ENCODE measurements at places on chromosomes 3 and 15. TPM values are rescaled to one million over a fixed set of nuclear protein-coding genes. Genes with fewer than 3 reads are reported as not detected.

GRCh38 chr3:196650740-196651311 is 11.3 kb downstream of the NRROS start:
- peak; percentile 40 for ATAC-seq

DNA sequence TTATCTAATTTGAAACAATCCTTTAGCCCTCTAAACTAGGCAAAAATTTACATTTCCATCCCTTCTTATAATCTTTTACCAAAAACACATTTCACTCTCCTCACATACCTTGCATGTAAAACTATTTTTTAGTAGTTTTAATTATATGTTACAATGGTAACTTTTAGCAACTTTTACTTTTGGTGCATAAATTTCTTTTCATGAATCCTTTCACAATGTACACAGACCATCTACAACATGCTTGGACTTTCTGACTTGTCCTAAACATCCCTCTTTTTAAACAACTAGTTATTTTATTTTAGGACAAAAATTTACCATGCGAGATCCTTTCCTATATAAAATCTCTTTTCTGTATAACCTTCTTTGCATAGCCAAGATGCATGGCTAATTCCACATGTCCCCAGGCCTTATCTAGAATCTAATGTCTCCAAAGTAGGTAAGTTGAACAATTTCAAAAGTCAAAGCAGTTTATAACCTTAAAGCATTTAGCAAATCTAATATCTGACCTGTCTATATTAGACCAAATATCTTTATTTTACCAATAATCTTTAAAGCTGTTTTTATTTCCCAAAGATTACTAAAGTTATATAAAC is 14.4 kb upstream of the ALDH1L1 start:
- no peak for ATAC-seq

DNA sequence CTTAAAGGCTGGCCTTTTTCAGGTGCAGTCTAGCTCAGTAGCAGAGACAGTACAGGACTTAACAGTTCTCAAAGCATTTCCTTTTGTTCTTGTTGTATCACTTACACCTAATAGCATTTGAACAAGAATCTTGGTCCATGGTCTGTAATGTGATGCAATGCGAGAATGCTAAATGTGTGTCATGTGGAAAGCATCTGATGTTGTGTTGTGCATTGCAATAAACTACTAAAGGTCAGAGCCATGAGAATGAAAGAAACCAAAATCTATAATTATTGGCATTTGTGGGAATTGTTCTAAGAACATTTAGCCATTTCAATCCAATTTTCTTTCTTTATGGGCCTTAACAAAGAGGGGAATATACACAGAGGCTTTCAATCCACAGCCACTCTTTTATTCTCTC is 324.5 kb upstream of the ROBO2 start:
- ATAC-seq: no peak

DNA sequence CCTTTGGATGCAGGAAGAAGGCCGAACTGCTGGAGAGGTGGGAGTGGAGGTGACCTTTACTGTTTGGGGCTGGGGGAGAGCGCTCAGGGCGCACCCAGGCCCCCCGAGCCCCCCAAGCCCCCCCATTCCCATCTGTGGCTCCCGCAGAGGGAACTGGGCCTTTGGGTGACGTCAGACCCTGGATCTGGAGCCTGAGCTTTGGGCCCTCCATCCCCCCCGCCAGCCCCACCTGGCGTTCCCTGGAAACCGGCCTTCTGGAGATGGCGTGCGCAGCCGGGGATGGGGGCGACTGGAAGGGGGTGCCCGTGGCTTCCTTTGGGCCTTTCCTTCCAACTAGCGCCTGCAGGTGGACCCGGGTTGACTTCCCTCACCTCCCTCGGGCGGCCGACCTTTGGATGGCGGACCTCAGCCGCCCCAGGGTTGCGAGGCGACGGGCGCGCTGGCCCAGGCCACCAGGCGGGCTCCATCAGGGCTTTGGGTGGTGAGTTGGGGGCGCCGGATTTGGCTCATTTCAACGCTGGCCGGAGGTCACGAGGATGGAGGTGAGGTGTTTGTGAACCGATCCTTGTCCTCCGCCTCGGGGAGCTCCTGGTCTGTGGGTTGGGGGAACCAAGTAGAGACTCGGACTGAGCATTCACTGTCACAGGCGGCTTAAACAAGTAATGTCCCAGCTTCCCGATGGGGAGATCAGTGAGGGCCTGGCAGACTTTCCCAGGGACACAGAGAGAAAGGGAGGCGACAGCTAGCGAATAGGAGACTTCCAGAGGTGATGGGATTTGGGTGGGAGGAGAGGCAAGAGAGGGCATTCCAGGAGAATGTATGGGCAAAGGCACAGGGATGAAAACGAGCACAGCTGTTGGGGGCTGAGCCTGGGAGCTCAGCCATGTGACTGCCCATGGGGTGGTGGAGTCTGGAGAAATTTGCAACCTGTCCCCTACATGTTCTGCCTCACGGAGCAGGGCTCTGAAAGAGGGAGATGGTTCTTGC is 709 bp downstream of the SCAMP5 start:
- peak; percentile 64 for ATAC-seq

DNA sequence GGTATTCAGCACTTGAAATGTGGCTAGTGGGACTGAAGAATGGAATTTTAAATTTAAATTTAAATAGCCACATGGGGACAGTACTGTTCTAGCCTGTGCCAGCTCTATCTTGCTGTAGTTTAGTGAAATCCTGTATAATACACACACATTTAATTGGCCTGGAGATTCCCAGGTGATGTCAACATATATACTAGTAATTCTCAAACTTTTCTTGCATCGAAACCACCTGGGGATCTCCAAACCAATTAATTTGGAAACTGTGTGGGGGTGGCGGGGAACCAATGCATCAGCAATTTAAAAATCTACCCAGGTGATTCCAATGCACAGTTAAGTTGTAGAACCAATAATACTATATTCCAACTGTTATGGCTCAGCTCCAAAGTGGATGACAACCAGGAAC is 228.9 kb upstream of the MRPL3 start:
- no peak for ATAC-seq

GRCh38 chr3:135229018-135229495 is 434.0 kb downstream of the EPHB1 start:
- ATAC-seq: peak; percentile 81

- no peak for ATAC-seq
Observed at GRCh38 chr3:72727172-72727571, 121.1 kb downstream of the SHQ1 start.

DNA sequence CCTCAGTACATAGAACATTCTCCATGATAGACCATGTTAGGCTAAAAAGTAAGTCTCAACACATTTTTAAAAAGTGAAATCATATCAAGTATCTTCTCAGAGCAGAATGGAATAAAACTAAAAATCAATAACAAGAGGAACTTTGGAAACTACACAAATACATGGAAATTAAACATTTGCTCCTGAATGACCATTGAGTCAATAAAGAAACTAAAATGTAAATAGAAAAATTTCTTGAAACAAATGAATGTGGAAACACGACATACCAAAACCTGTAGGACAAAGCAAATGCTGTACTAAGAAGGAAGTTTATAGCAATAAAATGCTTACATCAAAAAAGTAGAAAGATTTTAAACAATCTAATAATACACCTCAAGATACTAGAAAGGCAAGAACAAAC is 33.6 kb downstream of the NEK10 start:
- ATAC-seq: no peak

The MOBP gene
- total RNA-seq: 0.44 TPM

The CSTA gene
- total RNA-seq: 0.16 TPM

The ECT2 gene
- total RNA-seq: 6.8 TPM

The MYRIP gene
- total RNA-seq: 10.2 TPM

Data from motor neuron (in vitro differentiated cells).